ENCODE measurements at places on chromosomes 7 and 10.

DNA sequence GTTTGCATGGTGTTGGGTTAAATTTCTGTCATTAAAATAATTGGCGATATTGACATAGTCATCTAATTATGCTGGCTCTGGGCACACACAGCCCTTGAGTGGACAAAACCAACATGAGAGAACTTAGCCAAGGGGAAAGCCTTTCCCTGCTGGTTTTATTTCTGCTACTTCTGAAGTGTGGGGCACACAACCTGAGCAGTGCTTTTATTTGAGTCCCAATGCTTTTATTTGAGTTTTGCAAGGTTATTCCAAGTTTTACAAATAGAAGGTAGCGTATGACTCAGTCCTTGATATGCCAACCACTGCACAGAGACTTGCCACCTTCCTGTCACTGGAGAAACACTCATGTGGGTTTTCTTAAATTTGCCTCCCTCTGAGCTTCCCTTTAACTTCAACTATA is 145.7 kb downstream of the EGFR start:
- DNase-seq = no peak

DNA sequence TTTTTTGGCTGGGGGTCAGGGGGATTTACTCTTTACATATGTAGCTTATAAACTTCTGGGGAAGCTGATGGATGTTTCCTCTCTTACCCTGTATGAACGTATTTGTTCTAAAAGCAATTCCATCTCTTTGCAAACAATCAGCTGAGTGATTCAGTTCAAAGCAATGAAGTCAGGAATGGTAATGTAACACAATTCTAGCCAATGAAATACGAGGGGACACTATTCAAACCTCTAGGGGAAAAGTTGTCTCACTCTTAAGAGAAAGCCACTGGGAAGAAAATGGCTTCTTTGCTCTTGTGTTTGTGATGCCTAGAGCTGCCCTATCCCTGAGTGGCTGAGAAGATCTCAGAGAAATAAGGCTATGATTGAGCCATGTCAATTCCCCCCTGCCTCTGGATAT is 134.8 kb upstream of the SEMA3C start:
- no peak for DNase-seq

DNA sequence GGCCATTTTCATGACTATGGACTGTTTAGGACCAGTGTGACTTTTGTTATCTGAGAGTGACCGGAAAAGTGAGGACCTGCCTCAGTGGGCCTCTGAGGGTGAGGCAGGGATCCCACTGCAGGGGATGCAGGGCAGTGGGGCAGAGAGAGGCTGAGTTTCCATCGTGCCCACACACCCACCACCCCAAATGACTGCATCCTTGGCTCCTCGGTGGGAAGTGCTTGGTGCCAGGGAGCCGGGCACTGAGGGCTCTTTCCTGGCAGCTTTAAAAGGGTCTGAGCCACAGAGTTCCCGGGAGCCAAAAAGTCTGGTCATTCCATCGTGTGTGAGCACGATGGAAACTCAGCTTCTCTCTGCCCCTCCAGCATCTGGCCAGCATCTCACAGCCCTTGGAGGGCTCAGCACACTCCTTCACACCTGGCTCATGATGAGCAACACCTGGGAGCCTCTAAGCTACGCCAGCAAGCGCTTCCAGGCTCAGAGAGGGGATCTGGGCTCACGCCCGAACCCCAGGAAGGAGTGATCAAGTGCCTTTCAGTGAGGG is 59.1 kb downstream of the RAMP3 start:
- DNase-seq = no peak

GRCh38 chr7:139600306-139600705 is 76.8 kb downstream of the CLEC2L start:
- DNase-seq = no peak

GRCh38 chr7:97017192-97018125 is 7.2 kb downstream of the DLX5 start:
- DNase-seq = no peak

DNA sequence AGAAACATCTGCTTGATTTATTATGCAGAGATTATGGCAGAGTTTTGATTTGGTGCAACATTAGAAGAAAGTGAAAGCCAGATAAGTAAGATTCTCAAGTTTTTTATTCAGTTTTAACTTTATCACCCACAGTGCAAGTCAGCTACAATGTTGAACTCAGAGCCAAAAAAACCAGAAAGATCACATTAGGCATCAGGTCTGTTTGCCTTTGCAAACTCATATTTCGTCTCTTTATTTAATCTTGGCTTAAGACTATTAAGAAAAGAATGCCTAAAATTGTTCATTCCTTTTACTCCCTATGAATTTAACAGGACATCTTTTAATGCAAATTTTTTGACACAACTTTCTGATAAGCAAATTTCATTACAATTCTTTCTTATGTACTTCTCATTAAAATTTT is 76.0 kb upstream of the TMEM26 start:
- DNase-seq = no peak

GRCh38 chr7:97174303-97174702 is 56.8 kb downstream of the SDHAF3 start:
- DNase-seq = no peak

DNA sequence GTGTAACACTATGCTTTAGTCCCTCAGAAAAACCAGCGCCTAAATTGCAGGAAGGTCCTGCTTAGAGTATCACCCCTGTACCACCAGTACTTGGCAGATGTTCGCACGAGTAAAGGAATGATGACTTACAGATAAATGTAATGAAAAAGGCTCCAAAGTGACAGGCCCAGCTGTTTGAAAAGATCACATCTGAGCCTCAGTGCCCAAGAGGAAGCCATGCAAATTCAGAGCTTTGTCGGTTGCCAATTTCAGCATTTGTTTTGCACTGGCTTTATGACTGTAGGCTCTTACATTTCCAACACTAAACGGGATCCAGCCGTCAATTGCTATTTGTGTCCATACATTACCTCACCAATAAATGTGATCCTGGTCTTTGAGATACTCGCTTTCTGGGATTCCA is 60.6 kb upstream of the GAD2 start:
- no peak for DNase-seq

GRCh38 chr10:110916554-110917346 is 2.2 kb downstream of the BBIP1 start:
- DNase-seq = no peak

GRCh38 chr7:152956006-152956405 is 196.5 kb downstream of the ACTR3B start:
- no peak for DNase-seq

DNA sequence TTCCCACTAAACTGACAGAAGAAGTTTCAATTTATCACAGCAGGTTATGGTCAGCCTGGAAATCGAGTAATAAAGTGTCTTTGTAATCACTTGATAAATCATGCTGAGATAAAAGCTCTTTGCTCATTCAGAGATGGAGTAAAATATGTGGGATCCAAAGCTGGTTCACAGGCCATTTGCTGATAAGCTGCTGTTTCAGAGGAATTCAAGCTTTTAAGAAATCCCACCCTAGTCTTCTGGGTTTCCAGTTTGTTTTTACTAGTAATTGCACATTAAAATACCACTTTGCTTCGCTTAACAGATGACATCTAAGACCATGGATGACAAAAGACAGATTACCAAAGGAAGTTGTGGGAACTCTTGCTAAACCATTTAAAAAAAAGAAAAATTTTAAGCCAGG is 37.4 kb upstream of the CDK6 start:
- DNase-seq = no peak

DNA sequence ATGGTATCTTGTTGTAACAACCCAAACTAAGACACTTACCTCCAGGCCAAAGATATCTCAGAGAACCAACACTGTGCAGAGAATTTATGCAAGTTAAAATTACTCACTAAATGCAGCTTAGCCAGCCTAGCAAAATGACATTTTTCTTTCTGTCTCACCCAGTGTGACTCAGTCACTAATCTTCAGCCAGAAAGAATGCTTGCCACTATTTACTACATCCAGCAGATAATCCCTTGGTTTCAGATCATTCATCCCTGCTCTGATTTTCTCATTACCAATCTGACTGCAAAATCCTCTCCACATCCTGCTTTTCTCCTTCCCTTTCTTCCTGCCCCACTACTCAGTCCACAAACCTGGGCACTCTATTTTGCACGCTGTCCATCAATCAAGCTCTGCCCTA is 93.5 kb upstream of the NEBL start:
- DNase-seq = no peak

DNA sequence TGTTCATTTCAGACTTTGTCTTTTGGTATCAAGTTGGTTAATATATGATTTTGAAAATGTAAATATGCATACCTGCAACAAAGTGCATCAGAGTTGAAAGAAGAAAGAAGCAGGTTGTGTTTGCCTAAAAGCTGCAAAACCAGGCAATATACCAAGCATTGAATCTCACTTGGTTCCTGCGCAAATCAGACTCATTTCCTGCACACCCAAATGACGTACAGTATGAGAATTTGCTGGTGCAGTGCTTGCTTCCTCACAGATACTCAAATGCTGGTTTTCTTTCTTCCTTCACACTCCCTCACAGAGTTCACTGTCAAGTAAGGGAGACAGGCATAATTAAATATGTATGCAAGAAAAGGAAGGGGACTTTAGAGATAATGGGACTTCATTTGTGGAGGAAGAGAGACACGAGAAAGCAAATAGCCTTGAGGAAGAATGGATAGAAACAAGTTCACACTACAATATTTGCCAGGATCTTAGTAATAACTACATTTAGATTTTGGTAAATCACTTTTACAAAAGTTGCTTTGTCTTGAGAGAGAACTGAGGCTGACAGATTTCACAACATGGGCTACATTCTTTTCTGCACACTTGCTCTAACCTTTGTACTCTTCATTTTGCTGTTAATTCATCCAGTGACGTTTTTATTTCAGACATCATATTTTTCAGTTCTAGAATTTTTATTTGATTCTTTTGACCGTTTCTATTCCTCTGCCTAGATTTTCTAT is 56.9 kb upstream of the AOAH start:
- DNase-seq = no peak

GRCh38 chr10:6275022-6275997 is 72.6 kb downstream of the PFKFB3 start:
- DNase-seq = peak; percentile 95

DNA sequence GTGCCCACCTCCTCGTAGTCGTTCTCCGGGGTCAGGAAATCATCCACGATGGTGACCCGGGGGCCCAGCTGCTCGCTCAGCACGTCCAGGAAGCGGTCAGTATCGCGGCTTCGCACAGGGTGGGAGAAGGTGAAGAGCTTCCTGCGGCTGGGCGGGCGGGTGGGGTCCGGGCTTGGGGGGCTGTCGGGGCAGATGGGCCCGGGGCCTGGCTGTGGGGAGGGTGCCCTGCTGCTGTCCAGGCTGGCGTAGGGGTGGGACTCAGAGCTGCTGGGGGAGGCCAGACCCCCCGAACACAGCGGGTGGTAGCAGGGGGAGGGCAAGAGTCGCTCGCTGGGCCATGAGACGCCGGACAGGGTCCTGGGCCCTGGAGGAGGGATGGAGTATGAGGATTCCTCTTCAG is 42.3 kb downstream of the GRID2IP start:
- no peak for DNase-seq

DNA sequence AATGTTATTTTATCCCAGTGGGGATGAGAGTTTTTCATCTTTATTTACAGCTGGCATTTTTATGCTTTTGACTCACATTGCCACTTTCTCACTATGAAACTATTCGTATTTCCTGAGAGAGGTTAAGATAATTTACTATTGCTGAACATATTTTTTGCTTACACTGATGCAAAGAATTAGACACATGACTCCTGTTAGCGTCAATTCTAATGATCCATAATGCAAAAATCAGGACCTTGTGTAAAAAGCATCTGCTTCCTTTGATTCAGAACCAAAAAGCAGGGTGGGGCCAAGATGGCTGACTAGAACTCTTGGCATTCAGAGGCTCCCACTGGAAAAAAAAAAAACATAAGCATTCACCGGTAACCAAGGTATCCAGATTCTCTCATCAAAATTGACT is 464.8 kb downstream of the SEMA3D start:
- DNase-seq = no peak

- no peak for DNase-seq
Measured at GRCh38 chr7:112515989-112516388, 35.2 kb downstream of the LSMEM1 start.

DNA sequence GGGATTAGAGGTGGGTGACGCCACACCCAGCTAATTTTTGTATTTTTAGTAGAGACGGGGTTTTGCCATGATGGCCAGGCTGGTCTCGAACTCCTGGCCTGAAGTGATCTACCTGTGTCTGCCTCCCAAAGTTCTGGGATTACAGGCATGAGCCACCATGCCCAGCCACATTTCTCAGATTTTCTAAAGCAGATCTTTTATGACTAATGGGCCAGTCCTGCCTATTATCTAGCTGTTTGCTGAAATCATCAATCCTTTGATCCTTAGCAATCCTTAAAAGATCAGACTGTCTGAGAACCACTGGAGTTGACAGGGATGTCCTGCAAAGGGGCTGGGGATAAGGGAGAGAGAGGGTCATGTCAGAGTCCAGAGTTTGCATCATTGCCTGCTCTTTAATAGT is 21.2 kb upstream of the ABCA13 start:
- no peak for DNase-seq

- DNase-seq = no peak
Measured at GRCh38 chr10:124403548-124403947, 15.2 kb downstream of the OAT start.

DNA sequence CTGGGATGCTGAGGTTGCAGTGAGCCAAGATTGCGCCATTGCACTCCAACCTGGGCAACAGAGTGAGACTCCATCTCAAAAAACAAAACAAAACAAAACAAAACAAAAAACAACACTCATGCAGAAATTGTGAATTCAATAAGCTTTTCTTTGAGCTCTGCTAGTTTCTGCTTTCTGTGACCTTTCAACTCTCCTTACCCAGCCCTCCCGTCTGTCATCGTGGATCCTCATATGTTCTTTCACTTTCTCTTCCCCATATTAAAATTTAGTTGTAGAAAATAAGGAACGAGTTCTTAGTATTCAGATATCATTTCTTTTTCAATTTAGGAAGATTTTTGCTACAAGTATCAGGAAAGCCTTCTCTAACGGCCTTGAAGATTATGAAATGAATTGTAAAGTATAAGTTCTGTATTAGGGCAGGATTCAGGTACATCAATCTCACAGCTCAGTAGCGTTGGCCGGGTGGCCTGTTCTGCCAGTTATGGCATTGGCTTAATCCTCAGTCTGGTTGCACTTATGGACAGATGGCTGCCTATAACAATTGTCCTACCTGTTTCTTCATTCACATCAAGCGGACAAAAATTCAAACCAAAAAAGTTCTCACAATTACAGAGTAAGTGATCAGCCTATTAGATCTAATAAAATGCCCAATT is 1167.0 kb downstream of the SORCS3 start:
- DNase-seq = no peak

Measured in gastrocnemius medialis (tissue), 4 donors.